ENCODE measurements at places on chromosomes 1 and 21.

DNA sequence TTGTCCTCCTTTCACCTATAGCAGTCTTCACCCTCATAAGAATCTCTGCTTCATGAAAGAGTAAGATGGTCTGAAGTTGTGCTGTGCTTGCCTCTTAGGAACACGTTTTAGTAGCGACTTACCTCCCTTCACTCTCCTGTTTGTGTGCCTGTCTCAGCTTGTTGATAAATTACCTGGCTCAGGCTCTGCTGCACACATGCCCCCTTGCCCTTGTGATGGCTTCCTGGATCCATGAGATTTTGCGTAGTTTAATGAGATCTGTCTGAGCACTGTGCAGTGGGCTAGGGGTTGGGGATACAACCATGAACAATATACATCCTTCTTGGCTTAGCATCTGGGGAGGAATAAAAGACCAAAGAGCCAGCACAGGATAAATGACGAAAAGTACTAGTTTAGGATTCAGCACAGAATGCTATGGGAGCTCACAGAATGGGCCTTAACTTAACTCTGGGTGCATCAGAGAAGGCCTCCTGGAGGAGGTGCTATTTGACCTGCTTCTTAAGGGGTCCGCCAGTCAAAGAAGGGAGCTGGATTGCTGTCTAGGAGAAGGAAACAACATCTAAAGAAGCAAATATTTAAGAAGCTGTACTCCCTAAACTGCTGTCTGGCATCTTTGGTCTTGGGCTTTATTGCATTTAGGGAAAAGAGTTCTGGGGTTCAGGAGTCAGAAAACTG is 175.7 kb upstream of the PLXNA2 start:
- DNase-seq, result no peak

DNA sequence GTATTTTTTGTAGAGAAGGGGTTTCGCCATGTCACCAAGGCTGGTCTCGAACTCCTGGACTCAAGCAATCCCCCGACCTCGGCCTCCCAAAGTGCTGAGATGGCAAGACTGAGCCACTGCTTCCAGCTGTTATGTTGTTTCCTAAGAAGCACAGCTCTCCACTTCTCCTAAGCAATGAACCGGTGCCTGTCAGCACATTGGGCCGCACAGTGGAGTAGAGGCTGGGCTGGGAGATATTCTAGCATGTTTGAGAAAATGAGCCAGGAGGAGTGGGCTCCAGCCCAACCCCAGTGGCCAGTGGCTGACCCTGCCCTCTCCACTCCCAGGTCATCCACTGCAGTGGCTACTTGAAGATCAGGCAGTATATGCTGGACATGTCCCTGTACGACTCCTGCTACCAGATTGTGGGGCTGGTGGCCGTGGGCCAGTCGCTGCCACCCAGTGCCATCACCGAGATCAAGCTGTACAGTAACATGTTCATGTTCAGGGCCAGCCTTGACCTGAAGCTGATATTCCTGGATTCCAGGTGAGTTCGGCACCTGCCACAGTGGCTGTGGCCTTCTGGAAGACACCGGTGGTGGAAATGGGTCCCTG is 27.0 kb downstream of the SIM2 start:
- DNase-seq, result no peak

DNA sequence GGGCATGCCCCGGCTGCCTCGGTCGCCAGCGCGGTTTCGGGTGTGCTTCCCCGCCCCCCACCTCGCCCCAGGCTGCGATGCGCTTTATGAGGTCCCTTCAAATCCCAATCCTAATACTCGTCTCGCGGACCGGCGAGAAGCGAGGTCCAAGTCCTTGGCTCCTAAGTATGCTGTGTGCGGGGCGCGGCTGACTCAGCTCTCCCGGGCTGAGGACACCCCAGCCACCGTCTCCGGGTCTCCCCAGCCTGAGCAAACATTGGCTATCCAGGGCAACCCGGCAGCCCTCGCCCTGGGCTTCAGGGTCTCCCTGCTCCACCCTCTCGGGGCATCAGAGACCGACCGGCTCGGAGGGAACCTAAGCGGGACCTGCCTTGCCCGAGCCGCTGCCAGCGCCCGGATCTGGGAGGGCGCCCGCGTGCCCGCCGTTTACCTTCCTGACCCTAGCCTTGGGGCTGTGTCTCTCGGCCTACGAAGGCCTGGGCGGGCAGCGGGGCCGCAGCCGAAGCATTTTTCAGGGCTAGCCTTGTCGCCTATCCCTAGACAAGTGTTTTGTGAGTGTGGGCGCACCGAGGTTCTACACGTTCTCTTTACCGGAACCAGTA is 1.2 kb downstream of the ITPKB start:
- no peak for DNase-seq

GRCh38 chr1:147384804-147385203 is 142.3 kb downstream of the CHD1L start:
- no peak for DNase-seq

DNA sequence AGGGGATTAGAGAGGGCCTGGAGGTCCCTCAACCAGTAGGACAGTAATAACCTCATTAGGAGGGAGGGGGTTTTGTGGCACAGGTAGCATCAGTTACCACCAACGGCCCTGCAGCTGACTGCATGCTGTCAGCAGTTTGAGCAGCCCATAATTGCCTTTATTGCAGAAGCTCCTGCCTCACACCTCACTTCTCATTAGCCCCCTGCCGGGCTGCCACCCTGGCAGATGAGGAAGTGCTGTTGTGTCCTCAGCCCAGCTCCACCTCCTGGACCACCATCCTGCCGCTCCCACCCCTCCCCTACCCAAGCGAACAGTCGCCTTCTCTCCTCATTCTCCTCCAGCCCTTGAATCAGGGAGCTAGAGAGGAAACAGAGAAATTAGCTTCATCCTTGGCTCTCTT is 237.4 kb downstream of the LMX1A start:
- no peak for DNase-seq

All from stimulated activated CD4-positive, alpha-beta T cell treated with anti-CD3 and anti-CD28 coated beads, Interleukin-12 subunit alpha, Interleukin-12 subunit beta, amount 100 ng/mL, for 48 hours (primary cell).